ENCODE measurements at places on chromosomes 16 and 17. TPM values are rescaled to one million over a fixed set of nuclear protein-coding genes. Genes with fewer than 3 reads are reported as not detected.

Gene CCL16
- not detected for total RNA-seq

Gene KRTAP4-11
- not detected for total RNA-seq

Gene ITGAD
- total RNA-seq, result not detected

Gene KCNJ18
- total RNA-seq, result not detected

Gene ZG16
- not detected for total RNA-seq

Gene FBXL16
- 0.51 TPM for total RNA-seq

Gene GRB7
- total RNA-seq, result not detected

Gene PYY
- total RNA-seq, result not detected

Gene SKAP1
- total RNA-seq, result not detected

Gene CES5A
- total RNA-seq, result not detected

GRCh38 chr16:3554351-3554928 lies 22.8 kb downstream of the NLRC3 start:
- DNase-seq, result no peak

DNA sequence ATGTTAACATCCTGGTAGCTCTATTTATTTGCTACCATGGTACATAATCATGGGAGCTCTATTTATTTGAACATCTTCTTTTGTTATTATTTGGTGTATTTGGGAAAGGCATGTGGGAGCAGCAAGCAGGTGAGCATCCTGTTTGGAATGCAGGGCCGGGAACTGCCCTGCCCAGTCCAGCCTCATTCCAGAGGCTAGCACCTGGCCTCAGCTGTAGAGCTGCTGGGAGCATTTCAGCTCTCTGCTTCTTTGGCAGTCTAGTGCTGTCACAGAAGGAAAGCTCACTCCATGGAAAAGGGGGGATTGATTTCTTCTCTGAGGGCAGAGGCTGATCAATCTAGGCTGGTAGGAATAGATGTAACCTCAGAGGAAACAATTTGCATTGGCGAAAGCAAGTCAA lies 112.5 kb downstream of the WWOX start:
- no peak for DNase-seq

DNA sequence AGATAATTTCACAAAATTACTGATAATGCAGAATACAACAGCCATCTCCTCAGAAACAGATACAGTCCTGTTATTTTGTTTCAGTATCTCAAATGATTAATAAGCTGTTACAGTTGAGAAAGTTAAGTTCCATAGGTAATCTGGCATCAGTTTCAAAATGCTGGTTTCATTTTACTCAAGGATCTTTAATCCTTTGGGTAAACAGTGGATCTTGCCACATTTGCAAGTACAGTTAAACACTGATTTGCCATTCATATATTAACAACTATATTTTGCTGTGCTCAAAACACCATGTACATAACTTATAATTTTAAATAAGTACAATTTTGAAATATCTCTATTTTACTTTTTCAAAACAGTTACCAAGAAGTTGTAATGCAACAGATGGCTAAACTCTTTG lies 31.2 kb downstream of the RPGRIP1L start:
- DNase-seq, result no peak

- DNase-seq, result no peak
These were observed 64.7 kb downstream of the SOX9 start for GRCh38 chr17:72185564-72185963.

- DNase-seq, result no peak
These were observed 11.6 kb downstream of the CDH3 start for GRCh38 chr16:68656751-68657150.

- DNase-seq, result no peak
These were observed 56.5 kb downstream of the RNF213 start for GRCh38 chr17:80316927-80317705.

GRCh38 chr17:42339221-42339620 lies 49.0 kb downstream of the STAT3 start:
- DNase-seq, result no peak

DNA sequence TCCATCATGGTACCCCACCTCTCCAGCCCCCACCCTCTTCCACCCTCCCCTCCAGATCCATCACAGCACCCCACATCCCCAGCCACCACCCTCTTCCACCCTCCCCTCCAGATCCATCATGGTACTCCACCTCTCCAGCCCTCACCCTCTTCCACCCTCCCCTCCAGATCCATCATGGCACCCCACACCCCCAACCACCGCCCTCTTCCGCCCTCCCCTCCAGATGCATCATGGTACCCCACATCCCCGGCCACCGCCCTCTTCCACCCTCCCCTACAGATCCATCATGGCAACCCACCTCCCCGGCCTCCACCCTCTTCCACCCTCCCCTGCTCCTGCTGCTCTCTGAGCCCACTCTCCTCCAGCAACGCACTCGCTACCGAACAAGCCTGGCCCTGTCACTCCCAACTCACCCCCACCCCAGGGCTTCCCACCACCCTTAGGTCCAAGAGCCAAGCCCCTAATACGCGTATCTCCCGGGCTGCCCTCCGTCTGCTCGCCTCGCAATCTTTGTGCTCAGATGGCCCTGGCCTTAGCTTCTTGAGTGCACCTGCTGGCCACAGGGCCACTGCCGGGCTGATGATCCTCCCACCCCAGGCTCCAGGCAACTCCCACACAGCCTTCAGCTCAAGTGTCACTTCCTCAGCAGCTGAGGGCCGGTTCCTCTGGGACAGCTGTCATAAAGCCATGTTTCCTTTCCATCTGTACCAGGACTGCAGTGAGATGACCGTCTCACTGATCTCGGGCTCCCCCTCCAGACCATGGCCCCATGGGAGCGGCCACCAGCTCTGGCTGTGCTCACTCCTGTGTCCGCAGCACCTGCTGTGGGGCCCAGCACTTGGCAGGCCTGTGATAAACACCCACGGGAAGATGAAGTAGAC lies 25.5 kb downstream of the KDM8 start:
- peak; percentile 98 for DNase-seq

DNA sequence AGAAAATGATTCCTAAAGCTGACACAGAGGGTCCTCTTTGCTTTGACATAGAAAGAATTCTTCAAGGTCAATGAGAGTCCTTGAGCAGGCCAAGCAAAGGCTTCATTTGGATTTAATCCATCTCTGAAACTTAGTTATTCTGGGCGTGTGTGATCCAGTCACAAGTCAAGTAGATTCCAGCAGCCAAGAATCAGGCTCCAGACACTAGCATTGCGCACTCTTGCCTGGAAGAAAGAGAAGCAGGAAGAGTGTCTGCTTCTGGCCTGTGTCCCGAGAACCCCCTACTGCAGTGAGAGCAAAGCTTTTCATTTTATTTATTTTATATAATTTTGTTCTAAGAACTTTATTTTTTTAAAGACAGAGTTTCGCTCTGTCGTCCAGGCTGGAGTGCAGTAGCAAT lies 88.2 kb upstream of the CACNG5 start:
- no peak for DNase-seq

DNA sequence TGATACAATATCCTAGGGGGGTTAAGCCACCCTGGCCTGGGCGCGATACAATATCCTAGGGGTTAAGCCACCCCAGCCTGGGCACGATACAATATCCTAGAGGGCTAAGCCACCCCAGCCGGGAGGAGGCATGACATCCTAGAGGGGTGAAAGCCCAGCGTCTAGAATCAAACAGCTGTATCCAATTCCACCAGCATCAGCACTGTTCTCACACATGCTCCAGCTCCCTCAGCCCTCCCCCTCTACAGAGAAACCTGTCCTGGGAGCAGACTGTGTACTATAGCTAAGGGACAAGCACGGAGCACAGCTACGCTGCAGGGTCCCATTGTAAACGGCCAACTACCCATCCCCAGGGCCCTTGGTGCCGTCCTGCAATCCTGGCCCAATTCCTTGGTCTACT lies 6.2 kb downstream of the GINS2 start:
- no peak for DNase-seq

- no peak for DNase-seq
These were observed 104.4 kb downstream of the MYO1D start for GRCh38 chr17:32772453-32773025.

- DNase-seq, result no peak
These were observed 27.8 kb downstream of the ARHGAP27 start for GRCh38 chr17:45404870-45405249.

DNA sequence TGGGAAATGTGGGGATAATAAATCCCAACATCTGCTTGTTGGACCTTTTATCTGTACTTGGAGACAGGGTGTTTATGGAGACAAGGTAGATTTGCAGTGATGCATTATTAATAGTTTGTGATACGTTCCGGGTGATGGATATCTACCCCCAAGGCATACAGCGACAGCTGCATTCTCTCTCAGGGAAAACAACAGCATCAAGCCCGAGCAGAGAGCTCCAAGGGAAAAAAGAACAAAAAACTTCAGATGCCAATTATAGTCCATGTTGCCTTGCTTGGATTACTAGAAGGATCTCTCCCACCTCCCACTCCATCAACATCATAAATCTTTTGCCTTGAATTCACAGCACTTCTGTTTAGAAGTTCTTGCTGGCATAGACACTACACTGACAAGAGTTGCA lies 187.5 kb upstream of the CDH11 start:
- DNase-seq, result peak; percentile 50

- DNase-seq, result no peak
These were observed 370.0 kb downstream of the KCNJ2 start for GRCh38 chr17:70539132-70539924.

GRCh38 chr17:2053380-2054261 lies 1.3 kb upstream of the HIC1 start:
- no peak for DNase-seq

GRCh38 chr17:44214896-44215295 lies 4.6 kb downstream of the UBTF start:
- DNase-seq, result no peak

- DNase-seq, result no peak
These were observed 10.8 kb upstream of the ZNF629 start for GRCh38 chr16:30797670-30798309.

DNA sequence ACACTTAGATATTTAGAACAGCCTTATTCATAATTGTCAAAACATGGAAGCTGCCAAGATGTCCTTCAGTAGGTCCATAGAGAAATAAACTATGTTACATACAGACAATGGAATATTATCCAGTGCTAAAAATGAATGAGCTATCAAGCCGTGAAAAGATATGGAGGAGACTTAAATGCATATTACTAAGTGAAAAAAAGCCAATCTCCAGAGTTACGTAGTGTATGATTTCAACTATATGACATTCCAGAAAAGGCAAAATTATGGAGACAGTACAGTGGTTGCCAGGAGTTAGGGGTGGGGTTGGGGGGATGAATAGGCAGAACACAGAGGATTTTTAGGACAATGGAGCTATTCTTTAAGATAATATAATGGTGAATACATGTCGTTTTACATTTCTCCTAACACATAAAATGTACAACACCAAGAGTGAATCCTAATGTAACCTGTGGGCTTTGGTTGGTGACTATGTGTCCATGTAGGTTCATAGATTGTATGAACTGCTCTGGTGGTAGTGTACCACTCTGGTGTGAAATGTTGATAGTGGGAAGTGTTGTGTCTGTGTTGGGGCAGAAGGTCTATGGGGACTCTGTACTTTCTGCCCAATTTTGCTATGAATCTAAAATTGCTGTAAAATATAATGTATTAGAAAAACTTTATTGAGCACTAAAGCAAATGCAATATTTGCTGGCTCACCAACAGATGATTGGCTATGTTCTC lies 122.6 kb downstream of the USP22 start:
- DNase-seq, result no peak

- DNase-seq, result no peak
These were observed 36.2 kb downstream of the YPEL2 start for GRCh38 chr17:59367657-59368045.

GRCh38 chr16:86736502-86736901 lies 158.2 kb downstream of the FOXL1 start:
- DNase-seq, result no peak

GRCh38 chr16:71473891-71474290 lies 11.8 kb upstream of the ZNF23 start:
- no peak for DNase-seq

- DNase-seq, result no peak
These were observed 9.8 kb downstream of the RASL10B start for GRCh38 chr17:35740997-35741931.

DNA sequence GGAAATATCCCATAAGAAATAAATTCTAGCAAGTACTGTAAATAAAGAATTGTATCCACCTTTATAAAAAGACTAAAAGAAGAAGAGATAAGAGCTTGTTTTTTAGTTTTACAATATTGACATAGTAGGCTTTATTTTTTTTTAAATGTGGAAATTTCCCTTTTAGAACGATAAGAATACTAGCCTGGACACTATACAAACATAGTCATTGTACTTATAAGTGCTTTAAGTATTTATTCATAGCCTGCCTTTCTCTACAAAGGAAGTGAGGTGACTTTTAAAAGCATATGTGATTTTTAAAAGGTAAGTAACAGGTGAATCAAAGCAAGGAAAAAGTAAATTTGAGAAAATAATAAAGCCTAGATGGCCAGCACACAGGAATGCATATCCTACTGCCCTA lies 17.7 kb downstream of the TOX3 start:
- DNase-seq, result no peak

GRCh38 chr16:85839681-85840240 lies 40.3 kb downstream of the COX4I1 start:
- no peak for DNase-seq

GRCh38 chr17:57587193-57587969 lies 157.7 kb downstream of the CCDC182 start:
- DNase-seq, result no peak

GRCh38 chr16:72898216-72898825 lies 149.6 kb downstream of the ZFHX3 start:
- DNase-seq, result no peak

Data from myocyte (in vitro differentiated cells).